Endodermal cell (in vitro differentiated cells): ENCODE measurements at places on chromosomes 5 and 9. TPM values are rescaled to one million over a fixed set of nuclear protein-coding genes. Genes with fewer than 3 reads are reported as not detected.

AMBP gene
- 0.54 and 0.68 TPM in 2 replicates for total RNA-seq

SPATA6L gene
- 0.88 to 1.3 TPM (median 1.2 TPM) in 3 replicates for total RNA-seq

ITGA2 gene
- total RNA-seq = 4.0 to 4.8 TPM (median 4.5 TPM) in 3 replicates

ZFP2 gene
- total RNA-seq = 1.3 and 3.3 TPM in 2 replicates

KCNT1 gene
- not detected in 3 replicates for total RNA-seq
